Pancreas (tissue), 10 donors: ENCODE measurements at places on chromosomes 11 and 22.

- DNase-seq, result no peak
Observed at GRCh38 chr11:73355109-73355508, 21.1 kb upstream of the RELT start.

DNA sequence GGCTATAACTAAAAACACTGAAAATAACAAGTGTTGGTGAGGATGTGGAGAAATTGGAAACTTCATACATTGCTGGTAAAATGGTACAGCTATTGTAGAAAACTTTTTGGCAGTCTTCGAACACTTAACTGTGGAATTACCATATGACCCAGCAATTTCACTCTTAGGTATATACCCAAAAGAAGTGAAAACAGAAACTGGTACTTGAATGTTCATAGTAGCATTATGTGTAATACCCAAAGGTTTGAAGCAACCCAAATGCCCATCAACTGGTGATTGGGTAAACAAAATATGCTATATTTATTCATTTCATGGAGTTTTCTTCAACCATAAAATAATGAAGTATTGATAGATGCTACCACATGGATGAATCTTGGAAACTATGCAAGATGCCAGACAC is 40.8 kb upstream of the FTH1 start:
- DNase-seq, result no peak

DNA sequence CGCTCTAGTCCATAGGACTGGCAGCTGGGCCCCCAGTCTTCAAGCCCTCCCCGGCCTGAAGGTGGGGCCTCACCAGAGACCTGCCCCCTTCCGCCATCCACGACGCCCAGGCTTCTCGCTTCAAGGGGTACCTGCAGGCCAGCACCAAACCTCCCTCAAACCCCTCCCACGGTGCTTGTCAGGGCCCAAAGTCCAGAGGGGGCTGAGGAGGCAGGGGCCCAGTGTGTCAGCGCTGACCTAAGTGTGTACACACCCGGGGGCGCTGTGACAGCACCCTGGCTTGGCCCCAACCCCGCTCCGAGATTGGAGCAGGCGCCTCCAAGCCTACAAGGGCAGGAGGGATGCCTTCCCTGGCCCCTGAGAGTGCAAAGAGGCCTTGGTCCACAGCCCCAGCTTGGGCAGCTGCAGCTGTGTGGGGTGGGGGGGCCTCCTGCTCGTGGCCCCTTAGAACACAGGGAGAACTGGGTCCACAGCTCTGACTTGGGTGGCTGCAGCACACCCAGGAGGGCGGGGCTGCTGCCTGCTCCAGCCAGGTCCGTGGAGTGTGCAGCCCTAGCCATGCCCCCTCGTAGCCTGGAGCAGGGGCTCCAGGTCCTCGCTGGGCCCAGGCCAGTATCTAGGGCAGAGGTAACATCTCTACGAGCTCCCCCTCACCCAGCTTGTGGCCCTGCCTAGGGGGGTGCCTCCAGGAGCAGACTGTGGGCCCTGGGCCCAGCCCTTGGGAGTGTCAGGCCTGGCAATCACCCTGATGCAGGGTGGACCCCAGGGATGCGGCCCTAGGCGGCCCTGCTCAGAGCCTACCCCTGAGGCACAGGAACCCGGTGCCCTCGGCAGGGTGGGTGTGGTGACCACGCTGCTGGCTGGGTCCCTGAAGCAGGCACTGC is 4.9 kb downstream of the SBF2 start:
- DNase-seq, result no peak

- peak; percentile 89 for DNase-seq
Observed at GRCh38 chr22:25488244-25489020, 76.0 kb upstream of the GRK3 start.

DNA sequence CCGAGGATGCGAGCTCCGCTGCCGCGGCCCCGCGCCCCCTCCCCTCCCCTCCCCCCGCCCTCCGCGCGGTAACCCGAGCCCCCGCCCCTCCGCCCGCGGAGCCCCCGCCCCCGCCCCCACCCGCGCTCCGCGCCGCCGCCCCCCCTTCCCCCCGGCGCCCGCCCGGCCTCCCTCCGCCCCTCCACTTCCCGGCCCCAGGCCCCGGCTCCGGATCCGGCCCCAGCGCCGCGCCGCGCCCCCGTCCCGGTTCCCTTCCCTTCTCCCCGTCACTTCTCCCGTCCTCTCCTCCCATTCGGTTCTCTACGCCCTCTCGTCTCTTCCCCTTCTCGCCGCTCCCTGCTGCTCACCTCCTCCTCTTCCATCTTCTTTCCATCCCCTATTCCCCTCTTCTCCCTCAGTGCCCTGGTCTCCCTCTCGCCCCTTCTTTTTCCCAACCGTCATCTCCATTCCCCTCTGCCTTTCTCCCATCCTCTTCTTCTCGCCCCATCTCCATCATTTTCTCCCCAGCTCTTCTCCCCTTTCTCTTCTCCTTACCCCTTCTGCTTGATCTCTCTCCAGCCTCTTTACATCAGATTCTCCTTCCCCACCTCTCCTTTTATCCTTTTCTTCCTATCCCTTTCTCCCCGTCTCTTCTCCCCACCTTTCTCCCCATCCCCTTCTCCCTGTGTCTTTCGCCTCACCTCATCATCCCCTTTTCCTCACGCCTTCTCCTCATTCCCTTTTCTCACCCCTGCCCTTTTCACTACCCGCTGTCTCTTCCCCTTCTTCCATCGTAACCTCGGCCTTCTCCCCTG is at the start of gene DCHS1:
Gene DCHS1, minus strand, starts transcription at position 20 of the 794 bp plus-strand sequence. CDS start 14,196 bp downstream, outside the sequence.
- DNase-seq, result no peak

DNA sequence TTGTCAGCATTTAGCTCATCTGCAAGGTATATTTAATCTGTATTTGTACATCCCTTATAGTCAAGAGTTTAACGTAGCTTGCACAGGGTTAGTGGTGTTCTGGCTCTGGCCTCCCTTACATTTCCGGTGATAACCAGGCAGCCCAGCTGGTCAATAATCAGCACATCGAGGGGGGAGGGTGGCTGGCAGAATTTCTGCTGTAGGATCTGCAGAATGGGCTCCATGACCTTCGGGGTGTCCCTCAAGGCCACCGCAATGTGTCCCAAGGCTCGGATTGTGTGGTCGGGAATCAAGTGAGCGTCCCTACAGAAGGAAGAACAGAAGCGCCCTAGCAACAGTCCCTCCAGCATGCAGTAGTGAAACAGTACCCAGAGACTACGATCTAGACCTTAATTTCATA is 25.1 kb downstream of the SERPIND1 start:
- no peak for DNase-seq

GRCh38 chr11:44992774-44993173 is 42.1 kb upstream of the TP53I11 start:
- DNase-seq, result no peak

DNA sequence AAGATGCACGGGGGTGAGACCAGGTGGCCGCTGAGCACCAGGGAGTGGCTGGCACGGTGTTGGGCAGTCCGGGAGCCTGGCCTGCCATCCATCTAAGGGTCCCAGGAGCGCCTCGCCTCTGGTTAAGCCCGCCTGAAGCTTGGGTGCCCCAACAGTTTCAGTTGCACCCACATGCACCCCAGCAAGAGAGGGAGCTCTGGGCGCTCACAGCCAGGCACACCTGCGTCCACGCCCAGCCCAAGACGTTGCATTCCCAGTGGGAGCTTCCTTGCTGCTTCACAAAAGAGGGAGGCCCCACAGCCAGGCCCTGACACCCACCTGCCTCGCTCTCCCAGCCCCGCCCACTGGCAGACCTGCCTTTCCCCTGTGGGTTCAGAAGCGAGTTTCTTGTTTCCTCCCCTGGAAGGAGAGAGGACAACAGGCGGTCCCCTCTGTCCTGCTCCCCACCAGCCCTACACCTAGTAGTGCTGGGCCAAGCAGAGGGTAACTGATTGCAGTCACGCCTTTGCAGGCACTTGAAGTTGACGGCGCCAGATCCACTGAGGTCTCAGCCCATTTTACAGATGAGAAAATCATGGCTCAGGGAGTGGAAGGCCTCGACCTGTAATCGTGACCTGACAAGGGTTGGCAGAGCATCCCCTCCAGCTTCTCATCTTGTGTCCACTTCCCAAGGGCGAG is 35.4 kb downstream of the OSBPL5 start:
- DNase-seq, result peak; percentile 51

DNA sequence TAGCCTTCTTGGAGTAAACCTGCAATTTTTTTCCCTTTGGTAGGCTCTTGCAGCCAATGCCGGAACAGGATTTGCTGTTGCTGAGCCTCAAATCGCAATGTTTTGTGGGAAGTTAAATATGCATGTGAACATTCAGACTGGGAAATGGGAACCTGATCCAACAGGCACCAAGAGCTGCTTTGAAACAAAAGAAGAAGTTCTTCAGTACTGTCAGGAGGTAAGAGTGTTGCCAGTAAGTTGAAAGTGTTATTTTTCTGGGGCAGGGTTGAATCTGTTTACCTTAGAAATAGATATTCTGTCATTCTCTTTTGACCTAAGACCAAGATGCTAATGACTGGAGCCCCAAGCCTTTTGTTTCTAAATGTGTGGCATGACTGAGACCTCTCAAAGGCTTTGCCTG is 39.7 kb downstream of the APLP2 start:
- DNase-seq, result no peak

GRCh38 chr22:48352086-48352911 is 1475.4 kb downstream of the BRD1 start:
- no peak for DNase-seq
